Esophagus mucosa (tissue), 1 donor: ENCODE measurements at places on chromosomes 16 and 17. TPM values are rescaled to one million over a fixed set of nuclear protein-coding genes. Genes with fewer than 3 reads are reported as not detected.

CRISPLD2 gene
- total RNA-seq: 6.5 TPM

ZC3H7A gene
- 19.4 TPM for total RNA-seq

ZNF287 gene
- total RNA-seq: 1.9 TPM

WNT9B gene
- total RNA-seq: not detected

MAP3K14 gene
- 6.3 TPM for total RNA-seq

CASKIN1 gene
- total RNA-seq: 0.08 TPM

FA2H gene
- 1.3 TPM for total RNA-seq

KRT40 gene
- not detected for total RNA-seq

KRTAP4-3 gene
- total RNA-seq: not detected

- ATAC-seq: no peak
Measured at GRCh38 chr17:34633351-34633750, 54.0 kb downstream of the TMEM132E start.

DNA sequence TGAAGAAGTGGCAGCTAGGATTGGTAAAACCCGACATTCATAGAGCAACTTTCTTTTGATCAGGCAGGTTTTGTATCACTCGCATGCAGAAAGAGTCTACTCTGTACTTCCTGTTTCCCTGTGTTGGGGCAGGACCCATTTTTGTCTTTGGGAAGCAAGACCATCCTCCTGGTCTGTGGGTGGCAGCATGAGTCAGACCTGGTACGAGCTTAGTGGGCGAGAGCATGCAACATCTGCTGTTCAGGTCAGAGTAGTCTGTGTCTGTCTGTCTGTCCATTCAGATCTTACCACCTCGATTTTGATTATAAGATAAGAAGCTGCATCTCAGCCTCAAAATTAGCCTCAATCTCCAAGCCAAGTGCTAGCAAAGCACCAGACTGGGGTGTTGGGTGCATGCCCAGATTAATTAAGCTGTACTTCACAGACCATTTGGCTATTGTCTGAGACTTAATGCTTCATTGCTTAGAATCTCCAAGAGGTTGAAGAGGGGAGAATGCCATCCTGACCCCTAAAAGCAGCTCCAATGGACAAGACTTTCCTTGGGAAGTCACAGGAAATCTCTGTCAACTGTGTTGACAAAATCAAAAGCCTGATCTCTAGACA lies 110.9 kb downstream of the XYLT1 start:
- ATAC-seq: peak; percentile 41

DNA sequence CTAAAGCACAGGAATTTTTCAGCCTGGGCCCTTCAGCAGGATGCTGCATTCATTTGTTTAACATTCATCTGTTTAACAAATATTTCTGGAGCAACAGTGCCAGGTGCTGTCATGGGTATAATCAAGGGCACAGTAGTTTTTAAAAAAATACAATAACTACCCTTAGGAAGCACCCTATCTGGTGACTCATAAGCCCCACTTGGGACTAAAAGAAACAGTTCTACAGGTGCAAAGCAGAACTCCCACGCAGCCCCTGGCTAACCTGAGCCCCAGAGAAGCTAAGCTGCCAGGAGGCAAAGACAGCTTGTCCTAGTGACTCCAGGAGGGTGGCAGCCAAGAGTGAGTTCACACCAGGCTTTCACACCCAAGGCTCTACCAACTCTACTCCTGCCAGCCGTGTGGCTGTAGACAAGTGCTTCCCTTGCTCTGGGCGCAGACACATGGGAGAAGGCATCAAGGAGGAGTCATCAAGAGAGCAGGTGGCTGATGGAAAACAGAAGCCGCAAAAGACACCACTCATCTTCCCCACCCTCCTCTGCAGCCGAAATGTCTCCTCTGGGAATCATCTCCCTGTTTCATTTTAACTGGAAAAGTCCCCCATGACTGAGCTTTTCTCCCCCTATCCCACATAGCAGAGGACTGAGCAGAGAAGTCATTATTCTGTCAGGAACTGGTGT lies 14.4 kb downstream of the CUEDC1 start:
- ATAC-seq: peak; percentile 37

DNA sequence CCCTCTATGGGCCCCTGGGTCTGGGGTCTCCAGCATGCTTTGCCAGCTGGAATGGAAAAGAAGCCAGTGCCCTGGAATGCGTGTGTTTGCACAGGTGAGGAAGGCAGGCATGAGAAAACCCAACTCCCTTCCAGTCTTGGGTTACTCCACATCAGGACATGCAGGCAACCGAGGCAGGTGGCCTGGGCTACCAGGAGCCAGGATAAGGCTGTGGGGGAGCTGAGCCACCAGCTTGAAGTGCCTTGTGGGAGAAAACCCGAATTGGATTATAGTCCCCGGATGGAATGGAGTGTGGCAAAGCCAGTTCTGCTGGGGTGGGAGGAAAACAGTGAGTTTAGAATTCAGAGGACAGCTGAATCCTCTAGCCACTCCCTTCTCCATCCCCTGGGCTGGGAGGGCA lies 7.2 kb downstream of the SRCIN1 start:
- ATAC-seq: peak; percentile 86

- ATAC-seq: peak; percentile 95
Measured at GRCh38 chr16:78576941-78577340, 477.5 kb downstream of the WWOX start.

- ATAC-seq: no peak
Measured at GRCh38 chr17:29592850-29593551, at the start of gene ANKRD13B. ANKRD13B (plus strand) TSS chr17:29593132; CDS start chr17:29593622, 490 bp downstream.

DNA sequence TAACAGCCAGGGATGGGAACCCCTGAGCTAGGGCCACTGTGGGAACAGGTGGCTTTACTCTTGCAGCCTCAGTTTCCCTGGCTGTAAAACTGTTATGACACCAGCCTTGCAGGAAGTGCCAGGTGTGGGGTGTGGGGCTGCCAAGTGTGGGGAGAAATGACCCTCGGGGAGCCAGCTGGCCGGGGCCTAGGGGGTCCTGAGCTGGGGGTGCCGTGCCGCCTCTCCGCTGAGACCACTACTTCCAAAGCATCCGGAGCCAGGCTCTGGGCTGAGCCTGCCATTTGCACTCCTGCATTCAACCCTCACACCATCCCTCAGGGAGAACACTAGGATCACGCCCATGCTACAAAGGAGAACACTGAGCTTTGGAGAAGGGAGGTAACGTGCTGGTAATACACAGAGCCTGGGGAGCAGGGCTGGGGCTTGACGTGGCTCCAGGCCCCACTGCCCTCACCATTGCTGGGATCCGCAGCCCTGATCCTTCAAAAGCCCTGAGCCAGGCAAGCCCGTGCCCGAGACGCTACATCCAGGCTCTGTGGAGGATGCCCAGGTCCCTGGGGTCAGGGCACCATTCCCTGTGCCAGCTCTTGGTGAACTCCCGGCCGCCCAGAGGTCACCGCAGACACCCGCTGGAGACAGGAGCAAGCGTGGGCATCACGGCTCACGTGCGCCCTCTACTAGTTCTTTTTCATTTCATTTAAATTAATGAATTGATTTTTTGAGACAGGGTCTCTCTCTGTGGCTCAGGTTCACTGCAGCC lies 28.8 kb upstream of the GINS2 start:
- peak; percentile 48 for ATAC-seq

GRCh38 chr16:27786221-27786922 lies 236.4 kb downstream of the KATNIP start:
- no peak for ATAC-seq

DNA sequence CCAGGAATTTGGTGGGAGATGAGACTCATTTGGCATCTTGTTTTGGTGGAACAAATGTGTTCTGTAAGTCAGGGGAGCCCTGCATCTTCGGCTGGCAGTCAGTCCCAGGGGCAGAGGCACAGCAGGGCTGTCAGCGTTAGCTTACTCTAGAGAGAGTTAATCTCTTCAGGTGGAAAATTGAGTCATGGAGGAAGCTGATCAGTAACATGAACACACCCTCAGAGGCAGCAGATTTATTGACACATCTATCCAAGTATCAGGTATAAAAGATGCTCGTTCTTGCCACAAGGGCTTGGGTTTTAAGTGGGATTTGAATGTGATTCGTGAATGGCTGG lies 55.2 kb downstream of the EPN2 start:
- peak; percentile 89 for ATAC-seq

DNA sequence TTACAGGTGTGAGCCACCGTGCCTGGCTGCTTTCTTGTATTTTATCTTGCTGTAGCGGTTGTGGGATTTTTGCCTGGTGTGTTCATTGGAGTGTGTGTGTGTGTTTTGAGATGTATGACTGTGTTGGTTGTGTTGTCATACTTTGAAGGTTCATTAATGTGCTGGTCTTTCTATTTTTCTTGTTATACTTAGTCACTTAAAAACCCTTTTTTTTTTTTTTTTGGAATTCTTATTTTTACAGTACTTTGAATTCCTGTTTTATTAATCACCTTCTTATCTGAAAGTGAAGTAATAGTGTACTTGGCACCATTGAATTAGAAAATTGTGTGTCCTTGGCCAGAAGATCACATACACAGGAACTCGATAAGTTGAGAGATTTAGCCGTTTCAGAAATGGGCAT lies 30.2 kb downstream of the TENT4B start:
- ATAC-seq: no peak

- peak; percentile 59 for ATAC-seq
Measured at GRCh38 chr16:67928561-67929364, 2.9 kb downstream of the CTRL start.

DNA sequence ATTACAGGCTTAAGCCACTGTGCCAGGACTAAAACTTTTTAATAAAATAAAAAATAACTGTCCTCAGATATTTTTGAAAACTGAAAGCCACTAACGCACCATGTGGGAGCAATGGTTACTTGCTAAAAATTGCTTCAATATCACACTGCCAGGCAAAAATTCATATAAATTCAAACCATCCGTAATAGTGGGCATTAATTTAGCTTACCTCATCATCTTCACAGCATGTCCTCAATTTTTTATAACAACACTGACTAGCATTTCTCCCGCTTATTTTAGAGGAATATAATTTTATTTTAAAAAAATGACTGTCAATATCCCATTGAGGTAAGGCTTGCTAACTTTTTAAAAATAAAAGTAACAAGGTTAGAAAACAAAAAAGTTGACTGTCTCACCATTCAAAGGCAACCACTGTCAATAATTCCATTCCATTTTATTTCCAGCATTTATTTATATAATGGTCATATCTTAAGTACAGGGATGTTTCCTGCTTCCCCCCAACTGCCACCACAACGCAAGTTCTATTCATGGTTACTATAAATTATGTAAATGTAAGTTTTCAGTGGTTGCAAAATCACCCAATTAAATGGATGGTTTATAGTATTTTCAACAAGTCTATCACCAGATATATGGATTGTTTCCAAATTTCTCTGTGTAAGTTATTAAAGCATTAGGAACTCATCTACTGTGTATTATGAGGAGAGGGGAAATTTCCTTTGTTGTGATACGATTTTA lies 25.4 kb downstream of the GSPT1 start:
- no peak for ATAC-seq

- ATAC-seq: no peak
Measured at GRCh38 chr16:20268409-20268808, 58.9 kb downstream of the GP2 start.

- ATAC-seq: peak; percentile 38
Measured at GRCh38 chr17:58541249-58541648, 26.8 kb upstream of the MTMR4 start.

DNA sequence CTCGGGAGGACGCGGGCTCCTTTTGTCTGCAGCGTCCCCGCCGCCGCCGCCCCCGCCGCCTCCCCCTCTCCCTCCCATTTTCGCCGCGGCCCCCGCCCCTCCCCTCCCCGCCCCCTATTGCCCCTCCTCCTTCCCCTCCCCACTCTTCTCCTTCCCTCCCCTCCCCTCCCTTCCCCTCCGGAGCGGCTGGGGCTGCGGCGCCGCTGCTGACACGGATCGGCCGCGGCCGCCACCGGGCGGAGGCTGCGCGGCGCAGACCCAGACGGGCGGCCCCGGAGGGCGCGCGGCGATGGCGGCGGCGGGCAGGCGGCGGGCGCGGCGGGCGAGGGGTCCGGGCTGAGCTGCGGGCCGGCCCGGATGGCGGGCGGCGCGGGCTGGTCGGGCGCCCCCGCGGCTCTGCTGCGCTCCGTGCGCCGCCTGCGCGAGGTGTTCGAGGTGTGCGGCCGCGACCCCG lies at the start of gene RAB11FIP4:
RAB11FIP4 (plus strand) TSS at position 180 of the 454 bp plus-strand sequence; CDS start at position 358, 178 bp downstream.
- ATAC-seq: no peak

- ATAC-seq: no peak
Measured at GRCh38 chr16:4520913-4521312, 17.7 kb downstream of the CDIP1 start.

GRCh38 chr17:72446525-72447250 lies 325.9 kb downstream of the SOX9 start:
- no peak for ATAC-seq

DNA sequence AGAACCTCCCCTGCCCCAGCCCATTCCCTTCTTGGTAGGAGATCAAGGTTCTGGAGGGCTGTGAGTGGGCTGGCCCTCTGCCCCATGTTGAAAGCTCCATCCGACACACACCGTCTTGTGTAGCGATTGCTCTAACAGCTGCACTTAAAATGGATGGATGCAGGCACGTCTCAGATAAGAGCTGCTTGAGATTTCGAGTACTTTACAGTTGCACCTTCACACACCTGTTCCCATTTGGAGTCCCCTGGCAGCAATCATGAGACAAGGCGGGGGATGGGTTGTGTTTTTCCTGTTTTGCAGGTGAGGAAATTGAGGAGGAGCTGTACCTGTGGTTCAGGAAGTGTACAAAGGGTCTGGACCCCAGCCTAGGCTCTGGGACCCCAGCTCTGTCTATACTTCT lies 25.6 kb upstream of the TAC4 start:
- no peak for ATAC-seq

GRCh38 chr16:57314161-57314785 lies 29.8 kb upstream of the PLLP start:
- ATAC-seq: no peak

GRCh38 chr16:64621616-64622015 lies 500.2 kb downstream of the CDH11 start:
- ATAC-seq: no peak

- no peak for ATAC-seq
Measured at GRCh38 chr16:22764662-22765327, 49.2 kb upstream of the HS3ST2 start.

DNA sequence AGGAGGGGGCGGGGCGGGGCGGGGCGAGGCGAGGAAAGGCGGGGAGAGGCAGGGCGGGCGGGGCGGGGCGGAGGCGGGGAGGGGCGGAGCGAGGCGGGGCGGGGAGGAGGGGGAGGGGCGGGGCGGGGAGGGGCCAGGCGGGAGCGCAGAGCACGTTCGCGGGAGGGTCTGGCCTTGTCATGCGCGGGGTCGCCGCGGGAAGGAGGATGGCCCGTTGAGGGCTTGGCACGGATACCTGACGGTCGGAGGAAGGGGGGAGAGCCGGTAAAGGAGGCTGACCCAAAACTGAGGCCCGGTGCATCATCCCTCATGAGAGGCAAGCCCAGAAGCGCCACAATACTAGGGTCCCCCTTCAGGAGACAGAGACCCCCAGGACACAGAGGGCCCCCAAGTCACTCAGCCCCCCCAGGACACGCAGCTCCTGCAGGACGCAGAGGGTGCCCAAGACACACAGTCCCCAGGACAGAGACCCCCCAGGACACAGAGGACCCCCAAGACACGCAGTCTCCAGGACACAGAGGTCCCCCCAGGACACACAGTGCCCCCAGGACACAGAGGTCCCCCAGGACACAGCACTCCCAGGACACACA lies 593 bp upstream of the WDR45B start:
- ATAC-seq: peak; percentile 21

DNA sequence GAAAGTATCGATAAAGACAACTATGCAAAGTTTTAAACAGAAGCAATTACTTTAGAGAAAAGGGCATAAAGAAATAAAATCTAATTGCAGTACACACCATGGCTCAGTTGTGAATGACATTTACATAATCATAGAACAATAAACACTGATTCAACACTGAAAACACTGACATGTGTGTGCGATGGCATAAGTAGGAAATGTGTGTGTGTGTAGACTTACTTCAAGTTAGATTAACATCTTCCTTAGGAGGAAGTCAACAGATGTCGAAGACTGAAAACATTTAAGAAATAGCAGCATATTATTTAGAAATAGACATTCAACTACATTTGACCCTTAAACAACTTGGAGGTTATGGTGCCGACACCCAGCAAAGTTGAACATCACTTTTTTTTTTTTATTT lies 172.4 kb downstream of the STX8 start:
- ATAC-seq: no peak
